ENCODE measurements at places on chromosomes 5 and 9. TPM values are rescaled to one million over a fixed set of nuclear protein-coding genes. Genes with fewer than 3 reads are reported as not detected.

The FGF10 gene
- not detected for total RNA-seq

The CDC20B gene
- total RNA-seq, result 0.18 TPM

The ENTREP1 gene
- total RNA-seq, result not detected

- DNase-seq, result peak; percentile 34
These were observed 47.3 kb upstream of the PHYKPL start for GRCh38 chr5:178279723-178280438.

GRCh38 chr9:135156525-135157510 is 69.3 kb downstream of the OLFM1 start:
- no peak for DNase-seq

DNA sequence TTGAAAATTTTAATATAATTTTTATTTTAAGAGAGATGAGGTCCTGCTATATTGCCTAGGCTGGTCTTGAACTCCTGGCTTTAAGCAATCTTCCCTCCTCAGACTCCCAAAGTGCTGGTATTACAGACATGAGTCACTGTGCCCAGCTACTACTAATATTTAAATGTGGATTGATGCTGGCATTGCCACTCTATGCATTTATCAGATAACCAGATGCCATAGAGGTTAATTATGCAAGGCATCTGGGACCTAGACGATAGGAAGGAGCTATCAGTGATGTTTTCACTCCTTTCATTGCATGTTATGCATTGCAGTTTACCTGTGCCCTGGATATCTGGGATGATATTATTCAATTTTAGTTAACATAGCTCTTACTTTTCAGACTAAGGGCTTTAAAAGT is 127.0 kb downstream of the RPS23 start:
- DNase-seq, result no peak

DNA sequence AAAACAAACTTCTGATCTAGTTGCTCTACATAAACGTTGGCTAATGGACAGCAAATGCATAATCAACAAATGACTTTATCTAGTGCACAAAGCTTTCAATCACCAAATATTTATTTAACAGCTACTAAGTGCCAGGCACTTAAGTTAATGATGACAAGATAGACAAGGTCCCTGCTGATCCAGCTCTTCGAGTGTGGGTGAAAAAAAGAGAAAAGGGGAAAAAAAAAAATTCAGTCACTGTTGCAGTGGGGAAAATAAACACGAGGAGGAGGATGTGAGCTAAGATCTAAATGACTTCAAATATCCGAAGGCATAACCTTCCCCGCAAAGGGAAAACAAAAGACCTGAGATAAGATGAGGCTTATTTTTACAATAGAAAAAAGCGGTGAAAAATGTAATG is 9.6 kb downstream of the PSIP1 start:
- DNase-seq, result no peak
